ENCODE measurements at places on chromosomes 11 and 22. TPM values are rescaled to one million over a fixed set of nuclear protein-coding genes. Genes with fewer than 3 reads are reported as not detected.

GRCh38 chr11:68912254-68912653 is 8.6 kb downstream of the IGHMBP2 start:
- no peaks in the 10 kb centered on the region for H3K4me1 ChIP-seq
- no peak overlapping the region for H3K27ac ChIP-seq
- DNase-seq: no peak
- H3K27me3 ChIP-seq: no peaks in the 10 kb centered on the region
- peaks cover 34% of the 10 kb centered on the region for H3K36me3 ChIP-seq

DNA sequence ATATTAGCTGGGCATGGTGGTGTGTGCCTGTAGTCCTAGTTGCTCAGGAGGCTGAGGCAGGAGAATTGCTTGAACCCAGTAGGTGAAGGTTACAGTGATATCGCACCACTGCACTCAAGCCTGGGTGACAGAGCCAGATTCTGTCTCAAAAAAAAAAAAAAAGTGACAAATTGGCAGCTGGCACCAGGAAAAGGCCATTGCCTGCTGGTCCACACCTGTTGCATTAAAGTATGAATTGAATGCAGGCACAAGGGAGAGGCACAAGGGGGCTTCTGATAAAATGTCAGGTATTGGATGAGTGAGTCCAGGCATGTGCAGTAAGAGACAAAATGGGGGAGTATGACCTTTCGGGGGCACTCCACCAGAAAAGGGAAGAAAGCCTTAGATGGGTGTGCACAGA is 28.2 kb downstream of the ZNF70 start:
- H3K36me3 ChIP-seq: no peaks in the 10 kb centered on the region
- no peaks in the 10 kb centered on the region for H3K27me3 ChIP-seq
- peak overlapping the region; percentile 44 for H3K27ac ChIP-seq
- H3K4me1 ChIP-seq: no peaks in the 10 kb centered on the region
- no peak for DNase-seq
- no peak overlapping the region for H3K4me3 ChIP-seq

DNA sequence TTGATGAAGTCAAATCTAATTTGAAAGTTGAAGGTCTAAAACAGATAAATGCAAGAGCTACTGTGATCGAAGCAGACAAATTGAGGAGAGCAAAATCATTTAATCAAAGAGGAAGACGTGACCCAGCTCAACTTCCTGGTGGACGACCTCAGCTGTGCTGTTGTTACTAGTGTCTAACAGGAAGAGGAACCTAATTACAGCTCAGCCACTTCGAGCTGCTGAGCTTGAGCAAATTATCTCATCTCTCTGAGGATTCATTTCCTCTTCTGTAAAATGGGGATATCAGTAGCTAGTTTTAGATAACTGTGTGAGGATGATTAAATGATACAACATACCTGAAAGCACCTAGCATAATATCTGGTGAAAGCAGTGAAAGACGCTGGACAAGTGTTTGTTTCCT is 48.6 kb upstream of the OLFML1 start:
- no peaks in the 10 kb centered on the region for H3K27me3 ChIP-seq
- H3K4me1 ChIP-seq: no peaks in the 10 kb centered on the region
- no peak overlapping the region for H3K27ac ChIP-seq
- H3K4me3 ChIP-seq: no peak overlapping the region

DNA sequence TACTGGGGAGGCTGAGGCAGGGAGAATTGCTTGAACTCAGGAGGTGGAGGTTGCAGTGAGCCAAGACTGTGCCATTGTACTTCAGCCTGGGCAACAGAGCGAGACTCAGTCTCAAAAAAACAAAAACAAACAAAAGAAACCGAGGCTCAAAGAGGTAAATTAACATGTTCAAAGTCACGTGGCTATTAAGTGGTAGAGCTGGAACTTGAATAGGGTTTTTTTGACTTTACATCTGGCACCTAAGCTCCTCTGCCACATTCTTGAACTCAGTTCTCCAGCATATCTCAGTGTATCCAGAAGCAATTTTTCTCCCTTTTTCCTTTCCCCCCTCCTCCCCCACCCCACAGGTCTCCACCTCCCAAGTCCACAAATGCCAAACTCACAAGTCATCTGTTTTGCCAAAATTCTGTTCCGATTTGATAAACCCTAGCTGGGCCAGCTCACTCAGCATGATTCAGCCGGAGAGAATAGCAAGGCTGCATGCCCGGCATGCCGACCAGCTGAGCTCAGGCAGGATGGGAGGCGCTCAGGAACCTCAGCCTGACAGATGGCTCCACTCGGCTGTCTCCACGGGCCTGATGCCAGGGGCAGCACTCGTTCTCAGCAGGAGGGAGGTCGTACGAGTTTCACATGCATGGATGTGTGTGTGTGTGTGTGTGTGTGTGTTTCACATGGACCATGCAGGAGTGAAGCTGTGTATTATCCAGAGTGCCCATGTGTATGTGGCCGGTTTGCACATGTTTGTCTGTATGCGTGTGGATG is 63.2 kb upstream of the RRAS2 start:
- H3K36me3 ChIP-seq: no peaks in the 10 kb centered on the region
- H3K27me3 ChIP-seq: no peaks in the 10 kb centered on the region
- no peak overlapping the region for H3K4me3 ChIP-seq
- peak; percentile 86 for DNase-seq
- H3K27ac ChIP-seq: no peak overlapping the region
- peaks cover 16% of the 10 kb centered on the region for H3K4me1 ChIP-seq

GRCh38 chr11:3160252-3161031 is 4.7 kb downstream of the OSBPL5 start:
- H3K27me3 ChIP-seq: no peaks in the 10 kb centered on the region
- H3K36me3 ChIP-seq: no peaks in the 10 kb centered on the region
- H3K27ac ChIP-seq: peak overlapping the region; percentile 64
- peaks cover 73% of the 10 kb centered on the region for H3K4me1 ChIP-seq
- peak overlapping the region; percentile 56 for H3K4me3 ChIP-seq

- peak; percentile 21 for DNase-seq
- no peak overlapping the region for H3K4me3 ChIP-seq
- H3K27ac ChIP-seq: peak overlapping the region; percentile 97
- no peaks in the 10 kb centered on the region for H3K27me3 ChIP-seq
- peaks cover 15% of the 10 kb centered on the region for H3K36me3 ChIP-seq
- peaks cover 72% of the 10 kb centered on the region for H3K4me1 ChIP-seq
These were observed 1.7 kb downstream of the CTSD start for GRCh38 chr11:1761857-1762536.

DNA sequence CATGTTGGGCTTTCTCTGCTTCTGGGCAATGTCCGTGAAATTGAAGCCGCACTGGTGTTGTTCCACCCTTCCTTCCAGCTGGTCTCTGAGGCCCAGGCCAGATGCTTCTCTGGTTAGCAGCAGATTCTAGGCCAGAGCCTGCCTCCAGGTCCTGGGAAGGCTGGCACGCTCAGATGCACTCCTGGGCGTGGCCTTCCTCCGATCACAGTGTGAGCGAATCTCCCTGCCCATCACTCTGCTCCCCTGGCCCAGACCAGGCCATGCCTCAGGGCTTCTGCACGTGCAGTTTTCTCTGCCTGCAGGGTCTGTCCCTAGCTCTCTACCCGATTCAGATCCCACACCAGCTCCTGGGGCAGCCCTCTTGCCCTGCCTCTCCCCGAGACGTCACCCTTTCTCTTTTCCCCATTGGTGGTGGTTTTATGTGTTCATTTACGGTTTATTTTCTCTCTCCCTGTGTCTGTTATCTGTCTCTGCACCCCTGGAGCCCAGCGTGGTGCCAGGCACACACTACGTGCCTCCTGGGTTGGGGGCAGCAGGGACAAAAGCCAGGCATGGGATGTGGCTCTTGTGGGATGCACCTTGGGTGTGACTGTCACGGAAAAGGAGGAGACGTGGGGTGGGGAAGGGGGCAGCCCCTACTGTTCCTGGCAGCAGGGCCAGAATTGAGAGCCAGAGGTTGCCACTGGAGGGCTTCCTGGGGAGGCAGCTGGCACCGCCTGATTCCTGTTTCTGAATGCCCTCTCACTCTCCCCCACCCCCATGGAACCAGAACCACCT is 66.0 kb downstream of the KCNQ1 start:
- H3K27ac ChIP-seq: peak overlapping the region; percentile 34
- DNase-seq: peak; percentile 36
- H3K4me3 ChIP-seq: no peak overlapping the region
- no peaks in the 10 kb centered on the region for H3K27me3 ChIP-seq
- H3K36me3 ChIP-seq: no peaks in the 10 kb centered on the region
- peaks cover 22% of the 10 kb centered on the region for H3K4me1 ChIP-seq

- no peak overlapping the region for H3K27ac ChIP-seq
- no peaks in the 10 kb centered on the region for H3K27me3 ChIP-seq
- peaks cover 58% of the 10 kb centered on the region for H3K36me3 ChIP-seq
- H3K4me1 ChIP-seq: no peaks in the 10 kb centered on the region
- no peak for DNase-seq
- no peak overlapping the region for H3K4me3 ChIP-seq
These were observed 10.7 kb downstream of the XNDC1N start for GRCh38 chr11:71917646-71918140.

GRCh38 chr11:65280646-65281045 is 18.9 kb downstream of the POLA2 start:
- peak overlapping the region; percentile 48 for H3K27ac ChIP-seq
- no peaks in the 10 kb centered on the region for H3K27me3 ChIP-seq
- peaks cover 40% of the 10 kb centered on the region for H3K36me3 ChIP-seq
- H3K4me3 ChIP-seq: no peak overlapping the region

DNA sequence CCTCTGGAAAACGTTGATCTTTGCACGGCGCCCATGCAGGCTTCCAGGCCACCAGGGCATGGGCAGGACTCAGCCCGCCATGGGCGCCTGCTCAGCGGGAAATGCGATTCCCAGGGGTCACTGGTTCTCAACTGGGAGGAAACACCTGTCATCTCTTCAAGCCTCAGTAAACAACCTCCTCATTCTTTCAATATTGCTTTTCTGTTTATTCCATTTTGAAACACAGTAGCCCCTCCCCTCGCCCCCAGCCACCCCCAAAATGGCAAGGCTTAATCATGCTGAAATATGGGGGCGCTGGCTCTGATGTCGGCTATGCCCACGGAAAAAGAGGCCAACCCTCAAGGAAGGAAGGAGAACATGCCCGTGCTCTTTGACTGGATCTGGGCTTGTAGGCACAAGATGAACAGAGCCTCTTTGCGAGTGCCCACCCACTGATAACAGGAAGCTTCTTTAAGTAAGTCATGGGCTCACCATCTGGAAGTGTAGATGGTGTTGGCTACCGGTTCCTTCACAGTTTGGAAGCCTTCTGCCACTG is 594 bp upstream of the POU2AF1 start:
- H3K36me3 ChIP-seq: no peaks in the 10 kb centered on the region
- H3K4me1 ChIP-seq: no peaks in the 10 kb centered on the region
- DNase-seq: no peak
- H3K27ac ChIP-seq: no peak overlapping the region
- no peak overlapping the region for H3K4me3 ChIP-seq

DNA sequence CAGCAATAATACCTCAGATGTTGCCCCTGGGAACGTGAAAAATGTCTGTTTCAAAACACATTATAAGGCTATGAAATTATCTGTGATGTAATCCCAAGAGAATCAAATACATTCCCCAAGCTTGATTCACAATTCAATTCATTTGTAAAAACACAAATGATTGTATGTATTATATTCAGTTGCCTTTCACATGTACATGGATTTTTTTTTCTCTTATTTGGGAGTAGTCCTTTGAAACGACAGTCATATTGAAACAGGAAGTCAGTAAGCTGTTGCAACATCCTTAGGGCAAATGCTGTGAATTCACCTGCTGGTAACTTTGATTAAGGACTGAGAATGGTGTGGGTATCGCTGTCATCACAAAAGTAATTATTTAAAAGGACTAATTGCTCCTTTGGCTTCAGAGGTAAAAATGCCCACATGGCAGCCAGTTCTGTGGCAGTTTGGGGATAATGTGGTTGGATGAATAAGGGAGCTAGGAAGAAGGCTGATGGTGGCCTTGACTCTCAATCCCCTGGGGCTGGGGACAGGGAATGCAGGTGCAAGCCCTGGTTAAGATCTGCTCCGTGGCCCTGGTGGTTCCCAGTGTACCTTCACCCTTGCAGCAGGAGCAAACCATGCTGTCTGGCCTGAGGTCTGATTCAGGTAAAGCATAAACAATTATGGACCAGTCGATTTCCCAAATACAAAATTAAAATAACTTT is 13.2 kb downstream of the EHF start:
- peak overlapping the region; percentile 17 for H3K27ac ChIP-seq
- no peaks in the 10 kb centered on the region for H3K27me3 ChIP-seq
- H3K36me3 ChIP-seq: no peaks in the 10 kb centered on the region

- H3K27me3 ChIP-seq: no peaks in the 10 kb centered on the region
These were observed 133.8 kb downstream of the ATXN10 start for GRCh38 chr22:45805413-45805812.

GRCh38 chr11:47499161-47499560 is 50.2 kb upstream of the RAPSN start:
- peaks cover 57% of the 10 kb centered on the region for H3K4me1 ChIP-seq
- no peak overlapping the region for H3K4me3 ChIP-seq
- peak overlapping the region; percentile 34 for H3K27ac ChIP-seq
- DNase-seq: no peak
- peaks cover 4% of the 10 kb centered on the region for H3K36me3 ChIP-seq

GRCh38 chr22:41216984-41217383 is 11.9 kb downstream of the L3MBTL2 start:
- peaks cover 10% of the 10 kb centered on the region for H3K36me3 ChIP-seq
- peaks cover 21% of the 10 kb centered on the region for H3K4me1 ChIP-seq
- DNase-seq: peak; percentile 67
- H3K4me3 ChIP-seq: no peak overlapping the region

- no peak overlapping the region for H3K4me3 ChIP-seq
- H3K27me3 ChIP-seq: no peaks in the 10 kb centered on the region
- H3K27ac ChIP-seq: no peak overlapping the region
- H3K4me1 ChIP-seq: peaks cover 2% of the 10 kb centered on the region
- peak; percentile 61 for DNase-seq
These were observed 882 bp downstream of the FREY1 start for GRCh38 chr11:45906096-45906682.

The PTPN5 gene
- total RNA-seq: 0.46 TPM

The OR8D1 gene
- total RNA-seq: not detected

The SCGB1A1 gene
- 1,015 TPM for total RNA-seq

The FAM111B gene
- total RNA-seq: 2.4 TPM

The CPT1B gene
- total RNA-seq: 16.8 TPM

The SIAE gene
- 27.2 TPM for total RNA-seq

The GRM5 gene
- total RNA-seq: not detected

The TPH1 gene
- 0.22 TPM for total RNA-seq
